ENCODE measurements at places on chromosomes 3 and 15.
A peak's percentile ranks its signal among the peaks of the same experiment; 100 is the strongest.

GRCh38 chr3:4883011-4883410, 96.2 kb upstream of the BHLHE40 start:
- DNase-seq = no peak

GRCh38 chr3:108486941-108487340, 23.5 kb downstream of the MYH15 start:
- DNase-seq = peak; percentile 79

DNA sequence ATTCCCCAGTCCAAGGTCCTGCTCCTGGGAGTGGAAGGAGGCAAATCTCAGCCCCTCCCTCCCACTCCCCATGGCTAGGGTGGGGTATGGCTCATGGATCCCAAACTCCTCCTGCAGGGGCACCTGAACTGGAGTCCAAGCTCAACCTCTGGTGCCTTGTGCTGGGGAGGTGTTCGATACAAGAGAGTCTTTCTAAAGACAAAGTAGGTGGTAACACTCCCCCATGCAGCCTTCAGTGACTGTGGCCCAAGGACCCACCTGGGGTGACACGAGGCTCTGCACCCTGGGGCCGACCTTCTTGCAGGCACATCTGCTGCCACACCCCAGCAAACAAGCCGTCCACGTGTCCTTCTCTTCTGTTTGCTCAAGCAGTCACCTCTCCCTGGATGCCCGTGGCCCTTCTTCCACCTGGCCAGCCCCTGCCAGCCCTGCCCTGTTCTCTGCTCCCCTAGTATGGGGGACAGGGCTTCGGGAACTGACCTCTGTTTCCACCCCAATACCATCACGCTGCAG, 36.7 kb upstream of the SLC6A11 start:
- DNase-seq = no peak

GRCh38 chr3:36317915-36318314, 62.4 kb upstream of the STAC start:
- no peak for DNase-seq

- no peak for DNase-seq
These were observed 117.1 kb upstream of the SMAD3 start for GRCh38 chr15:66948294-66948693.

GRCh38 chr3:30440880-30441279, 165.5 kb upstream of the TGFBR2 start:
- DNase-seq = no peak

GRCh38 chr3:129564981-129565644, 22.1 kb downstream of the H1-8 start:
- DNase-seq = no peak

- DNase-seq = no peak
These were observed 502.5 kb upstream of the GOLIM4 start for GRCh38 chr3:168598250-168598649.

GRCh38 chr3:184598574-184598927, 37.0 kb downstream of the EPHB3 start:
- DNase-seq = no peak

DNA sequence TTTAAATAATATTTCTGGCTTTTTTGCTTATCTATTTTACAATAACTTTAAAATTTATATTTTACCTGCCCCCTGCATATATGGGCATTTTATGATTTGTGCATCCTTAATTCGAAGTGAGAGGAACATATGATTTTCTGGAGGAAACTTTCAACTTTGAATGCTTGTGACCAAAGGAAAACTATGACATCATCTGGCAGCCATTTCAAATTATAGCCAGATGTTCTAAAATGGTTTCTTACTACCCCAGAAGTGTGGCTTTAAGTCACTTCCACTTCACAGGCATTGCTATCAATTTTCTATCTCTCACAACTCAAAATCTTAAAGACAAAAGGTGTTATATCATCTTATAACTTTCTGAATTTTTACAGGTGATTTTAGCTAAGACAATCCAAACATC, 508.8 kb downstream of the RBMS3 start:
- no peak for DNase-seq

DNA sequence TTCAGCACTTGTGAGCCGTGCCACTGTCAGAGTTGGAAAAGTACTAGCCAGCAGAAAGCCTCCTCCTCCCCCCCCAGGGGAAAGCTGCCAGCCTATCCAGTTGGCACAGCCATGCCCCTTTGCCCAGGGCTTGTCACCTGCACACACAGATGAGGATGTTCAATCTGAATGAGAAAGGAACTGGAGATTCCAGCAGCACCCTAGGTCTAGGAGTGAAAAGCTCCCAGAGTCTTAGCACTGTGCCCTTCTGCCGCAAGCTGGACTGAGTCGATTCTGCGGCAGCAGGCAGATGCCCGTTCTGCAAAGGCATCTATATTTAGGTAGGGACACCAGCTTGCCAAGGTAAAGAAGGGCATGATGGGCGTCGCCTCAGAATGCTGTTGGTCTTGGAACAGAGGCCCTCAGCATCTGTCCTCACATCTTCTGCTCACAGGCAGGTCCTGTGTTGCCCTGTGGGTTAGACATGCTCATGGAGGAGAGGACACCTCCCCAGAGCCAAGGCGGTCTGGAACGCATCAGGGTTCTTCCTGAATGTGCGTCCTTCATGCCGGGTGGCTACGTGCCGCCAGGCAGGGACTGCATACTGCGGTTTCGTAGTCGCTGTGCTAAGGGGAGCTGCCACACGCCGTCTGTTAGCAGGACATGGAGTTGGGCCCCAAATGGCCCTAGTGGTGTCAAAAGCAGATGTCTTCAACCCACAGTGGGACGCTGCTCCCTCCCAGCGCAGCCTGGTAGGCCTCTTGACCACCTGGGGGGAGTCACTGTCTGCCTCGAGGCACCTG, 109.5 kb downstream of the VGLL4 start:
- DNase-seq = no peak

DNA sequence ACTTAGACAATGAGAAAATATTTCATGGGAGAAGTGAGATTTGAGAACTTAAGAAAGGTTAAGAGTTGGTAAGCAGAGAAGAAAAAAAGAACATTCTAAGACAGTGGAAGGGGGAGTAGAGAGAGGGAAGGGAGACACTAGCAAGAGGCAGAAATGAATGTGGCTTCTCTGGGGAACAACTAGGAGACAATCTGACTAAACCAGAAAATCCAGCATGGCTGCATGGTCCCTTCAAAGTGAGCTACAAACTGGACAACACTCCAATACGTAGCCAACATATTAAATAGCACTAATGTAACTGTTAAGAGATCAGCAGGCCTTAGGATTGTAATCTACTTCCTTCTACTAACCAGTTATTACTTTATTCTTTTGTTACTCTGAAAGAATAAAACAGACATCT, 89.7 kb downstream of the NR1I2 start:
- no peak for DNase-seq

Measured in retina (tissue), 1 donor.